ENCODE measurements at places on chromosomes 3 and 15.

DNA sequence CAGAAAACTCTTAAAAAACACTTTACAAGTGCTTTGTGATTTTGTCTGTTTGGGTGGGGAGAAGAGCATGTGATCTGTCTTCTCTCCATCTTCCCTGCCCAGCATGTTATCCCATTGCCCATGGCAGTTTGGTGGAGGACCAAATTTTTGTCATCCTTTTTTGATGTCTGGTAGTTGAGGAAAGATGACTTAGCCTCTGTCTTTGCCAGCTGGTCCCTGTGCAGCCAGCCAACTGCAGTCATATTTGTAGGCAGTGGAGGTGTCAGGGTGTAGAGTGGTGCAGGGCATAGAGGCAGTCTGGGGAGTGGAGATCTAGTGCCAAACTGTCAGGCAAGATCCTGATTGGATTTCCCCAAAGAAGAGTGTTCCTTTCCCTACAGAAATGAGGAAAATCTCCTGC is 40.7 kb downstream of the GASK1A start:
- no peak for DNase-seq

GRCh38 chr3:115660646-115661337 is 37.5 kb downstream of the GAP43 start:
- DNase-seq = no peak

DNA sequence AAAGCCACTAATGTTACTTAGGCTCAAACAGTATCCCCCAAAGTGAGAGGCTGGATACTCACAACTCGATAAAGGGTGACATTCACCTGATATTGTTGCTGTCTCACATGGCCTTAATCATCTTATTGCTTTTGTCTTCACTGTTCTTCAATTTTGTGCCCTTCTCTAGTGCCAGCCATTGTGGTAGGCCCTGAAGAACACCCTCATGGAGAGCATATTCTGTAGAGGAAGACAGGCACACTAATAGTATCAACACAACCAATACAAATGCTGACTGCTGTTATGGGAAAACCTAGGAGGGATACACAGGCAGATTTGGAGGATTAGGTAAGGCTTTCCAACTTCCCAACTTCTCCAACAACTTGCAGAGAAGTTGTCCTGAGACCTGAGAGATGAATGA is 4.1 kb upstream of the BLM start:
- no peak for DNase-seq

- DNase-seq = no peak
Measured at GRCh38 chr3:13828501-13829265, 51.2 kb downstream of the WNT7A start.

DNA sequence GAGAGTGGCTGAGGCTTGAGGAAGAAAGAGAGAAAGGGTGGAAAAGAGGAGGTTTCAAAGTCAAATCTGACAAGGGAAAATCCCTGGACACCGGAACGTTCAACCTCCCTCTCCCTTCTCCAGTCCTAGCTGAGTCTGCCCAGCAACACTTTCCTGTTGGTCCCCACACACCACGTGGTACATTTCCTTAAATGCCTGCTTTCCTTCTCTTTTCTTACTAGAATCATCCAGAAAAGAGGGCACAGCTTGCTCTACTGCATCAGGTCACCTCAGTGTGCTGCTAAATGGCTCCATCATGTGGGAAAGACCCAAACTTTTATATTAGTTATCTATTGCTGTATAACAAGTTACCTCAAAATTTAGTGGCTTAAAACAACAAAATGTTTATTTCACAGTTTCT is 181.2 kb downstream of the NECTIN3 start:
- DNase-seq = no peak

- DNase-seq = no peak
Measured at GRCh38 chr3:7787871-7788828, 713.5 kb upstream of the LMCD1 start.

DNA sequence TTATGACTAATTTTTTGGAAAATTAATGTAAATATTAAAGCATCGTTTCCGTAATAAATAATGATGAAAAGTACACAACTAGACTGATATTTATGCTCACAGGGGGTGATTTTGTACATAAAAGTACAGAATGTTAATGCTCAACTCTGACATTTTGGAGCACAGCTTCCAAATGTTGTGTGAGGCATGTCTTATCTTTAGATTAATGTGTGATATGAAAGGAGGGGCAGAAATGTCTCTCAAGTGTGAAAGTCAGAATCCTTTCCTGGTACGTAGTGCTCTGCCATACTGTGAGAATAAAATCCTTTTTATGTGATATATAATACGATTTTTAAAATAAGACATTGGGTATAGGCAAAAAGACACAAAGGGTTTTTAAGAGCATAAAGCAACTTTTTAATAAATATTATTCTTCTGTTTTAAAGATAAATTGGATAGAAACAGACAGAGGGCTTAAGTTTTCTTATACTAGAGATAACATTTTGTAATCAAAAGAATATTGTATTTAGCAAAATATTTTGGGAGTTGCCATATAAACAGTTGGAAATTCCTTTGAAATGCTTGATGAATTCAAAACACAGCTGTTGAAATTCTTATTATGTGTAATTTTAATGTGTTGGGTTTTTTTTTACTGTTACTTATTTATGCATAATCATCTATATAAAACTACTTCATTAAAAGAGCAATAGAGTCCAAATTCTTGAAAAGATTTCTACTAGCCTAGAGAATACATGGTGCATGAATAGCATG is 389.7 kb downstream of the RAP2B start:
- DNase-seq = no peak

- DNase-seq = no peak
Measured at GRCh38 chr15:47718497-47719437, 1.5 kb downstream of the SEMA6D start.

DNA sequence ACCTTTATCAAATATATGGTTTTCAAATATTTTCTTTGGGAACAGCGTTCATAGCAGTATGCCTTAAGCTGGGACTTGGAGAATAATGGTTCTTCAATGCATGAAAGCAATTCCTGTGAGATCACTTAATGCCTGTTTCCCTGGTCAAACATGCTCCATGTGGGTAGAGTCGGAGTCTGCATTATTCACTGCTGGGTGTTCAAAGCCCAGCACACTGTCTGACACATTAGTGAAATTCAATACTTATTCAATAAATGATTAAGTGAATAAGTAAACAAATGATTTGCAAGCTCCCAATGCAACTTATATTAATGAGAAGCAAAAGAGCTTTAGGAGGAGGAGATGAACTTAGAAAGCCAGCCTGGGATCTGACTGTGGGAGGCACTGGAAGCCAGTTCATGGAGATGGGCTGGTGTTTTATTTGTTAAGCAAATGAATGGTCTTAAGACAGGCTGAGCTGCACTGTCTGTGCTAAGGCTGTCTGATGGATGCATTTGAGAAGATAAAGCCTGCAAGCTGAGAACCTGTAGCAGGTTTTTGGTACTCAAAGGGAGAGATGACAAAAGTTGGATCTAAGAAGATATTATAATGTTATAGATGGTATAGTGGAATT is 490.8 kb downstream of the MCTP2 start:
- no peak for DNase-seq

GRCh38 chr15:32802286-32802936 is 84.6 kb downstream of the GREM1 start:
- no peak for DNase-seq

GRCh38 chr3:188674595-188674994 is 497.2 kb upstream of the TPRG1 start:
- DNase-seq = no peak

DNA sequence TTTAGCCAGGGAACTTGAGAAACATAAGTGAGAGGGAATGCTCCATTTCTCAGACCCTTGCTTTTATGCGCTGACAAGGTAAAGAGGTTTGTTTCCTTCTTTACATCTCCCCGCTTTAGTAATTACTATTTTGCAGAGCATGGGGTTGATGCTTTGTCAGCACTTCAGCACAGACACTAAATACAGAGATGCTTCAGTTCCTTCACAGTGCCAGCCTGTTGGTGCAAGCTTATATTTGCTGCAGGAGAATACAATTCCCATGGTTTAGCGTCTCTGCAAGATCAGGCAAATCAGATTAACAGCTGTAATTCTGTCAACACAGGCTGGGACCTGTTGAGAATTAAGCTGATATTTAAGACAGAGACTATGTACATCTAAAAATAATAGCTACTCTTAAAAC is 2.9 kb downstream of the FMN1 start:
- no peak for DNase-seq

- no peak for DNase-seq
Measured at GRCh38 chr3:4643904-4644547, 150.9 kb downstream of the ITPR1 start.

GRCh38 chr15:80803580-80804525 is 24.7 kb downstream of the CEMIP start:
- no peak for DNase-seq

- DNase-seq = no peak
Measured at GRCh38 chr3:159158213-159158612, 356.4 kb downstream of the MFSD1 start.

DNA sequence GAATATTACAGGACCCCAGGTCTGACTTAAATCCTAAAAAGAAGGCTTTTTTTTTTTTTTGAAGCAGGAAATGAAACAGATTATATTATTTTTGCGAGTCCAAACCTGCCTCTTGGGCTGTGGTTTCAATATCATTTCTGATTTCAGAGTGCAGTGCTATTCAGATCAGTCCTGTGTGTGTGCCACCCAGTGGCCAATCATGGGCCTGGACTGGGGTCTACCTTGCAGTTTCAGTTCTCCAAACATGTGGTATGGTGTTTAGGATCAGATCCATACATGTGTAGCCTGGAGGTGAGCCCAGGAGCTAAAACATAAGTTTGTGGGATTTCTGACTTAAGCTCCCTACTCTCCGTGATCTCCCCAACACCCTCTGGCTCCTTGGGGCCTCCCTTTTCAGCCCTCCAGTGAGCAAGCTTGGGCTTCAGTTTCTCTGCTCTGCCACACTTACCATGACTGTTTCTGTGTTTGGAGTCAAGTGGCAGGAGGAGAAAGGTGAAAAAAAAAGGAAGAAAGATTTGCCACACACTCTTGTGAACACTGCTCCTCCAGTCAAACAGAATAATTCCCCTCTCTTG is 12.1 kb upstream of the THSD4 start:
- no peak for DNase-seq

- peak; percentile 61 for DNase-seq
Measured at GRCh38 chr3:11236588-11237461, 35.4 kb upstream of the ATG7 start.

GRCh38 chr3:25454005-25454927 is 26.2 kb downstream of the RARB start:
- DNase-seq = no peak

- DNase-seq = no peak
Measured at GRCh38 chr3:11307830-11308432, 35.7 kb downstream of the ATG7 start.

DNA sequence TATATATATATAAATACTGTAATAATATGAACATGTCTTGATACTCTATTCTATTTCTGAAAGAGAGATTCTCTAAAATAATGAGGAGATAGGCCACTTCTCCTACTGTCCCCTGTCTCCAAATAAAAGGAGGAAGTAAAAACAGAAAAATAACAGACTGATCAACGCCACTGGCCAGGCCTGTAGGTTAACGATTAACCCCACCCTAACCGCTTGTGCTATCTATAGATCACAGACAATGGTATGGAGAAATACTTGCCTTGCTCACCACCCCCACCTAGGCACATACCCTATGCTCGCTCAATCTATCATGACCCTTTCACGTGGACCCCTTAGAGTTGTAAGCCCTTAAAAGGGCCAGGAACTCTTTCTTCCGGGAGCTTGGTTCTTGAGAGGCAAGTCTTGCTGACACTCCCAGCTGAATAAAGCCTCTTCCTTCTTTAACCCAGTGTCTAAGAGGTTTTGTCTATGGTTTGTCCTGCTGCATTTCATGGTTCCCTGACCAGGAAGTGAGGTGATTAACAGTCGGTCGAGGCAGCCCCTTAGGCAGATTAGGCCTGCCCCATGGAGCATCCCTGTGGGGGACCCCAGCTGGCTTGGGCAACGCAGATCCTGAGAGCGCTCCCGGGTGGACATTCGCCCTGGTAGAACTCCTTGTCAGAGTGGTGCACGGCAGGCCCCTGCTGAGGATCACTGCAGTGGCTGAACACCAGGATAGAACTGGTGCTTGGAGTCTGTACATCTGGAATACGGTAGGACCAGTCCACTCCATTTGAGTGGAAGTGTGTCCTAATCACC is 521.8 kb upstream of the CNTN3 start:
- DNase-seq = no peak

GRCh38 chr3:122350814-122351418 is 25.9 kb downstream of the CSTA start:
- DNase-seq = no peak

GRCh38 chr3:72368331-72368975 is 479.8 kb downstream of the SHQ1 start:
- no peak for DNase-seq

- DNase-seq = no peak
Measured at GRCh38 chr3:9732740-9733115, 1.2 kb downstream of the BRPF1 start.

Data from stimulated activated CD8-positive, alpha-beta memory T cell treated with anti-CD3 and anti-CD28 coated beads, Interleukin-4, amount 100 ng/mL, for 1 hour (primary cell).